ENCODE measurements at places on chromosomes 1 and 21.

- peak; percentile 52 for DNase-seq
Observed at GRCh38 chr21:44024887-44025353, 12.8 kb downstream of the TRAPPC10 start.

- DNase-seq, result peak; percentile 21
Observed at GRCh38 chr1:91080650-91081049, 58.8 kb upstream of the ZNF644 start.

- DNase-seq, result no peak
Observed at GRCh38 chr21:30271156-30271555, 11.6 kb downstream of the KRTAP24-1 start.

- no peak for DNase-seq
Observed at GRCh38 chr1:56821462-56821797, 2.2 kb upstream of the FYB2 start.

- DNase-seq, result peak; percentile 17
Observed at GRCh38 chr1:17588048-17588871, 48.8 kb downstream of the ARHGEF10L start.

DNA sequence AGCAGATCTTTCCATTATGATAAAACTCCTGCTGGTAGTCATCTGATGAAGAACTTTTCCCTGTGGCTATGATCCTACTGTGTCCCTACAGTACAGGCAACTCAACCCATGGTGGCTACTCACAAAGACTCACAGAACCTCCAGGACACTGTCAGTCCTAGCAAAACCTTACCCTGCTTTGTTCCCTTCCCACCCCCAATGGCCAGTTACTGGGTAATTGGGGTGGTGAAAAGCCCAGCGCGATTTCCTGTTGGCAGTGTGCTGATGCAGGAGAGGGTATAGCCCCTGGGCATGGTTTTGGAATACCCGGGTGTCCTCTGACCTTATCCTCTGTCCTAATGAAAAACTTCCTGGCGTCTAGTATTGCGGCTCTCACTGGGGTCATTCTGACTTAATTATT is 533 bp upstream of the RGL1 start:
- DNase-seq, result no peak

DNA sequence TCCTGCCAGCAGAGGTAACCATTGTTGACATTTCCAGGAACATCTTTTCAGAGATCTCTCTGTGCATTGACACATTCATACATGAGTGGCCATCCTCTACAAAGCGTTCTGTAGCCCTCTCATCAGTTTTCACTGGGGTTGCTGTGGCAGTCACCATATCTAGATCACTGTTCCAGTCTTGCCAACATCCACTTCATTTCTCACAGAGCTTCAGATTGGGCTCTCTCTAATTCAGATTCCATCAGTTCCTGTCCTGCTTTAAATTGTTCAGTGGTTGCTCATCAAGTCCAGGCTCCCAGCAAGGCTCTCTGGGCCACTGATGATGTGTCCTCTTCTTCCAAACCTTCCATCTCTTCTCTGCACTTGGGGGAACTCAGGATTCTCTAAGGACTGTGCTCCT is 173.7 kb downstream of the KCNJ6 start:
- DNase-seq, result peak; percentile 35

DNA sequence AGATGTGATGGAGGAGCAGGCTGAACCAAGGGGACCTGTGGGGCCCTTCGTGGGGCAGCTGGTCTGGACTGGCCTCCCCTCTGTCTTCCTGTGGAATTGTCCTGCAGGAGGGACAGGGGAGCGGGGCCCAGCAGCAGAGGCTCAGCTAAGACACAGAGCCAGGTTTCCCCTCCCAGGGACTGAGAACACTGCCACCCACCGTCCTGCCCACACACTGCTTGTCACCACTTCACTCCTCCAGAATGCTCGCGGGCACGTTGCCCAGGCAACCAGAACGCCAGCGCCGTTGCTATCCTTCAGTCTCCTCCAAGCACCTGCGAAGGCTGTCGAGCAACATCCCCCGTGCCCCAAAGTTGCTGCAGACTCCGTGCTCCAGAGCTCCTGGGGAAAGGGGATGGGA is 46.4 kb downstream of the AJAP1 start:
- no peak for DNase-seq

- DNase-seq, result no peak
Observed at GRCh38 chr21:44814498-44815023, 3.3 kb downstream of the SUMO3 start.

GRCh38 chr1:235199441-235199840 is 38.4 kb upstream of the RBM34 start:
- DNase-seq, result peak; percentile 47

DNA sequence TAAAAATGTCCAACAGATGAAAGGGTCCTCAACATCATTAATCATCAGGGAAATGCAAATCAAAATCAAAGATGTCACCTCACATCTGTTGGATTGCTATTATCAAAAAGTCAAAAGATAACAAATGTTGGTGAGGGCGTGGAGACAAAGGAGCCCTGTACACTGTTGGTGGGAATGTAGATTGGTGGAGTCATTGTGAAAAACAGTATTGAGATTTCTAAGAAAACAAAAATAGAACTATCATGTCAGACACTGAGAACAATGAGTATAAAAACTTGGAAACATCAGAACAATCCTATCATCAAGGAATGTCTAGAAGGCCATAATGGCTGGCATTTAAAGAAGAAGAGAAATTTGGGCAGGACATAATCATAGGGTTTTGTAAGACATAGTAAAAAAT is 209.2 kb upstream of the PTGFR start:
- DNase-seq, result no peak

- peak; percentile 94 for DNase-seq
Observed at GRCh38 chr1:67840449-67840848, 7.2 kb upstream of the GNG12 start.

DNA sequence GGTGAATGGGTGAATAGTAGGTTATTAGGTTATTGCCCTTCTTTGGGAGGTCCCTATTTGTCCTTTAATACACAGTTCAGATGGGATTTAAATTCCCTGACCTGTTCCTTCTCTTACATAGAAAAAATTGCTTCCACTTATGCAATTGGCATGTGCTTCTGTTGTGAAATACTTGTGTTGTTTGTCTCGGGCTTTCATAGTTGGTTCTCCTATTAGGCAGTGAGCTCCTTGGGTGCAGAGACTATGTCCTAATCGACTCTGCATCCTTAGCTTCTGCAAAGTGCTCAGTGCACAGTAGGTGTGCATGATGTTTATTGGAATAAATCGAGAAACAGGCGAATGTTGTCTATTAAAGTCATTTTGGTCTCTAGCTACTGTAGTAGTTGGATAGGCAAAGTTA is 1.3 kb upstream of the PDE4B start:
- DNase-seq, result peak; percentile 9

DNA sequence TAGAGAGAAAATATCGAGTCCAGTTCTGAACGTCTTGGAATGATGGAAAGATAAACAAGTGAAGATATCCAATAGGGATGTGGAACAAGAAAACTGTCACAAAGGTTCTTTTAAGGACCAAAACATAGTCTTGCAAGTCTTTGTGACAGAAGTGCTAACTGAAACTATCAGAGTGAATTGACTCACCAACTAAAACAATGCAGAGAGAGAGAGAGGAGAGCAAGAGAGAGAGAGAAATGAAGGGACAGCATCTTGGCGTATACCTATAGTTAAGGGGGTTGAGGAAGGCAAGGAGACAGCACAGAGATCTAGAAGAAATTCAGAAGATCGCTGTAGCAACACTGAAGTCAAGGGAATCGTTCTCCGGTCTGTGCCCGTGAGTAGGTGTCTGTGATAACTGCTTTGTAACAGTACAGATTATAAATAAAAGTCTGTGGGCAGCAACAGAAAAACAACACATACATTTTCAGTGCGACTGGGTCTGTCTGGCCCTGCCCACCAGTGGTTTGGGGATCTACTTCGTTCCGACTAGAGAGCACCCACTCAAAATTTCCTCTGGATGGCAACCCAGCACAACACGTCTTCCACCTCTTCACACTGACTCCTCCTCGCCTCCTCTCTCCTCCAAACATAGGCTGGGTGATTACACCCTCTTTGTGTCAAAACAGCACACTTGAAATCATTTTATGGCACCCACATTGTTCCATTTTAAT is 4.8 kb upstream of the COA6 start:
- DNase-seq, result no peak

DNA sequence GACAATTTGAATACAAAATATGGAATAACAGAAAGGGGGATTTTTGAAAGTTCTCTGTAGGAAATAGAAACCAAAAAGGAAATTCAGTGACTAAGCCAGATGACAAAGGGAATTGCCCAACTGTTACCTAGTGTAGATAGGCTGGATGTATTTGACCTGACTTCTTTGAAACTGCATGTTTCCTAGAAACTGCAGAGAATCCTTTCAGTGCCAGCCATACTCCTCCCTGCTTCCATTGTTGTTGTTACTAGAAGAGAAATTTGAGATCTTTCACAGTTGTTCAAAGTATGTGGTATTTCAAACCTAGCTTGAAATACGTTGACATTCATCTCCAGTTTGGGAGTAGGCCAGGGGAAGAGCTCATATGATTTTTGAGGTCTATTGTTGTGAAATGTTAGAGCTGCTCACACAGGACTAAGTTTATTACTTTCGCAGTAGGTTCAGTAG is 1.8 kb upstream of the GBP5 start:
- peak; percentile 82 for DNase-seq

- no peak for DNase-seq
Observed at GRCh38 chr1:97538113-97538512, 382.7 kb downstream of the DPYD start.

- DNase-seq, result peak; percentile 18
Observed at GRCh38 chr1:206455666-206456344, 14.5 kb upstream of the IKBKE start.

DNA sequence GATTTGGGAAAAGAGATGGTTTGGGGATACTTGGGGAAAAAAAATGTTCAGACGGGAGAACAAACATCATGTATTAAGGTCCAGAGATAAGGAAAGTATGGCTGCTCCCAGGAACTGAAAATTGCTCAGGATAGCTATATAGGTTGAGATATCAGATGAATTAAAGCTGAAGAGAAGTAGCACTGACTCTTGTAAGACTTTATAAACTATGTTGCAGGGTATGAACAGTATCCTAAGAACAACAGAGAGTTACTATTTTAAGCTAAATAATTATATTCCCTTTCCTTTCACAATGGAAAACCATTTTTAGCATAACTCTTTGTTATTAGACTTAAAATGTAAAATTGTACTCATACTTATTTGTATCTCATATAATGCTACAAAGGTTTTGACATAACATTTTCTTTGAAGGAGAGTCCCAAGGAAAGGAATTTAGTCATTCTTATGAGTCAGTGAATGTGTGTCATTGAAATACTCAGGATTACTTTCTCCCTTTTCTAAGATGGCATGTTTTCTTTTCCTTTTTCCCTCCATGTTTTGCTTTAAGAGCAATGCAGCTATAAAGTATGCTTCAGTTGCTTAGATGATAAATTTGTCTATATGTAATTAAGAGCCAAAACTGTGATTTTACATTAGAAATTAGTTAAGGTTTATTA is 139.4 kb upstream of the KIAA1614 start:
- DNase-seq, result peak; percentile 58

DNA sequence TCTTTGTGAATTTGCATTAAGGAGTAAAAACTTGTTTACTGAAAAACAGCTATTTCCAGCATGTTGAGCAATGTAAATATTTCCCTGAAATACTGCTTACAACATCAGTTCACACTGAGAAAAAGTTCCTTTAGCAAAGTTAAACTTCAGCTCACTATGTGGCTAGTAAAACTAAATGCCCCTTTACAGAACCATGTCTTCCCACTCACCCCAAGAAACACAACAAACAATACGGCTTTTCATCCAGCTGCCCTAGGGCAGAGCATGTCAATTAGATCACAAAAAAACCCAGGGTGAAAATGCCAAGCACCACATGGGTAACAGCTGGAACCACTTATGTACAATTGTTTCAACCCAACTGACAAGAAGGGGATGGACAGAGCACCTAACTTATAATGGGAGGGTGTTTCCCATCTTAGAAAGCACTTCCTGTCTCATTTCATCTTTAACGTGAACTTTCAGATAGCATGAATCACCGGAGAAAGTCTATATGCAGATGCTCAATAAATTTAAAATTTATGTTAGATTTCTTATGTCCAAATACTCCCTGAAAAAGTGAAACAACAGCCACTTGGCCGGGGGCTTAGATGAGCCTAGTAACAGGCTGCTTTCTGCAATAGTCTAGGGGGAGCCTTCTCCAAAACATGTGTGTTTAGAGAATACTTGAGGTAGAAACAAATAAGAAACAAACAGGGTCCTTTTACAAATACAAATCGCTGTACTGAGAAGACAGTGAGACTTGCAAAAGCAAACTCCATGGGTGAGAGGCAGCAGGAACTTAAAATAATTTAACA is 6.6 kb downstream of the NID1 start:
- DNase-seq, result peak; percentile 37

DNA sequence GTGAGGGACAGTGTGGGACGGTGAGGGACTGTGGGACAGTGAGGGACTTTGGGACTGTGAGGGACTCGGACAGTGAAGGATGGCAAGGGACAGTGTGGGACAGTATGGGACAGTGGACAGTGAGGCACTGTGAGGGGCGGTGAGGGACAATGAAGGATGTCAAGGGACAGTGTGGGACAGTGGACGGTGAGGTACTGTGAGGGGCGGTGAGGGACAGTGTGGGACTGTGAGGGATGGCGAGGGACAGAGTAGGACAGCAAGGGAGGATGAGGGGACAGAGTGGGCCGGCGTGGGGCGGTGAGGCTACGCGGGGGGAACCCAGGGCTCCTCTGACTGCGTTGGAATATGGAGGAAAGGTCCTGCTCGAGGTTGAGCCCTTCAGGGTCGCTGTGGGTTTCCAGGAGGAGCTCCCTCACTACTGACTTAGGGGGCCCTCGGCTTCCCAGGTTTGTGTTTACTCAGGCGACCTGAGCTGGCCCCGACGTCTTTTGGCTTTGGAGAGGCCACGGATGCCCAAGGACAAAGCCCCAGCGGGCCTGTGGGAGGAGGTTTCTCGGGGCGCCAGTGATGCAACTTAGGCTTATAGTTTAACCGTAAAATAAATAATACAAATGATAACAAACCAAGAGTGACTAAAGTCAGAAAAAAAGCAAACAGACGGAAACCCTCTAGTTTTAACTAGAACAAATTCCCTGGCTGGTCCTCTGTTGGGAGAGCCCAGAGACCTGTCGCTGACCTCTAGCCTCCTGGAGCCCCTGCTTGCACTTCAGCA is 1.1 kb upstream of the ERRFI1 start:
- DNase-seq, result no peak

DNA sequence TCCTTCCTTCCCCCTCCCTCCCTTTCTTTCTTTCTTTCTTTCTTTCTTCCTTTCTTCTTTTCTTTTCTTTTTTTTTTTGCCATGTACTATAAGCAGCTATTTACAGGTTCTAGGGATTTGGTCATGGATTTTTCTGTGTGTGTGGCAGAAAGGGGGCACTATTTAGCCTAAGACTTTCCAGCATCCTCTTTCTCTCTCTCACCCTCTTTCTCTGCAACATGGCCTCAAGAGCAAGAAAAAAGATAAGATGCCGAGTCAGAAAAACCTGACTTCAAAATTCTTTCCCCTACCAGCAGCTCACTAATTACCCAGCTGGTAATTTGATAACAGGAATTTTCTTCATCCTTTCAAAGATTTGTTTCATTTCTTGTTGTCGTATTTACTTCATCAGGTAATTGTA is 458.3 kb upstream of the ADAMTS5 start:
- DNase-seq, result no peak

GRCh38 chr1:203153989-203154821 is 21.4 kb downstream of the MYBPH start:
- peak; percentile 40 for DNase-seq

All from fibroblast of skin of right quadriceps (primary cell).